Dermis blood vessel endothelial cell (primary cell): ENCODE measurements at places on chromosomes 5 and 9. TPM values are rescaled to one million over a fixed set of nuclear protein-coding genes. Genes with fewer than 3 reads are reported as not detected.
A peak's percentile ranks its signal among the peaks of the same experiment; 100 is the strongest.

- no peak for DNase-seq
These were observed 34.8 kb downstream of the SECISBP2 start for GRCh38 chr9:89352874-89353649.

DNA sequence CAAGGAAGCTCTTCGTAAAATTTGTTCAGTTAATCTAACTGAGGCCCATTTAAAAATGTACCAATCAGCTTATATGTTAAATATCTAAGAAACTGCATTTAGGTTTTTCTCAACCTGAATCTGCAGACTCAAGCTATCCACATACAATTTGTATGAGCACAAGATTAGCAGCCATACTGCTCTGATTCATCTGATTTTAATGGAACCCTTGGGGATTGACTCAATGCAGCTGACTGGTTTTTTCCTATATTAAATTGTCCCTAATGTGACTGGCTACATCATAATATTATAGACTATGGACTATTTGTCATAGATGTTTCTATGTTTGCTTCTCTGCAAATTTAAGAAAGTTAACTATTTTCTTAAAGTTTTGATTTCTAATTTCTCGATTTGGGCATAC lies 451.0 kb upstream of the TUSC1 start:
- no peak for DNase-seq

GRCh38 chr9:85053206-85053786 lies 383.8 kb downstream of the NTRK2 start:
- DNase-seq, result no peak

- DNase-seq, result no peak
These were observed 116.8 kb downstream of the TRIM36 start for GRCh38 chr5:115052948-115053347.

DNA sequence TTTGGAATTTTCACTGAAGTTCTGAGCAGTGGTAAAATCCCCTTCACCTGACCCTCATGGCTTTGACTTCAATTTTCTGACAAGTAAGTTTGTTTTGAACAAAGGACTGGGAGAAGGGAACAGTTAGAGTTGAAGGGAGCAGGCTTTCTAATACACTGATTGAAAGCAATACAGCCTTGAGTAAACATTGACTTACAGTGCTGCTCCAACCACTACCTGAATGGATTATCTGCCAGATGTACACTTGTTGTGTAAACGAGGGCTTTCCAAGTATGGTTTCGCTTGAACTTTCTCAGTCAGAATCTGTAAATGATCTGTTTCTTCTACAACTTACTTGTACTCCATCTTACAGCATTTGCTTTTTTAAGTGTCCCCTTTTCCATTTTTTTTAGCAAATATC lies 1414.9 kb upstream of the NUDT12 start:
- DNase-seq, result no peak

DNA sequence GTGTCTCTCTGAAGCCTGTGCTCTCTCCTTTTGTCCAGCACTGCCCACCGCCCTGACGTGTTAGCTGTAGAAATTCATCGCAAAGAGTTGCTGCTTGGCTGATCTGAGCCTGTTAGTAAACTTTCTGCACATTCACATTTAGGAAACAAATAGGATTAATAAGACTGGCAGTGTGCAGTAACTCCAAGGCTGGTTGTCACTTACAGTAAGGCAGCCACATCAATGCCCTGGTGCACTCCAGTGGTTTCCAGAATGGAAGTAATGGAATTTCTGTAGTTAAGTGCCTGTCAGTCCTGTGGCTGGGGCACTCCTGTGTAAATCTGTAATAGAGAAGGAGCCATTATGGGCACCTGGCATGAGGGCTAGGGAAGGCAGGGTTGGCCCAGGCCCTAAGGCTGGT lies 70.6 kb downstream of the DOCK2 start:
- no peak for DNase-seq

- no peak for DNase-seq
These were observed 106.0 kb downstream of the CAAP1 start for GRCh38 chr9:26786564-26786963.

- DNase-seq, result peak; percentile 43
These were observed 1.0 kb upstream of the SAP30L start for GRCh38 chr5:154444556-154445421.

DNA sequence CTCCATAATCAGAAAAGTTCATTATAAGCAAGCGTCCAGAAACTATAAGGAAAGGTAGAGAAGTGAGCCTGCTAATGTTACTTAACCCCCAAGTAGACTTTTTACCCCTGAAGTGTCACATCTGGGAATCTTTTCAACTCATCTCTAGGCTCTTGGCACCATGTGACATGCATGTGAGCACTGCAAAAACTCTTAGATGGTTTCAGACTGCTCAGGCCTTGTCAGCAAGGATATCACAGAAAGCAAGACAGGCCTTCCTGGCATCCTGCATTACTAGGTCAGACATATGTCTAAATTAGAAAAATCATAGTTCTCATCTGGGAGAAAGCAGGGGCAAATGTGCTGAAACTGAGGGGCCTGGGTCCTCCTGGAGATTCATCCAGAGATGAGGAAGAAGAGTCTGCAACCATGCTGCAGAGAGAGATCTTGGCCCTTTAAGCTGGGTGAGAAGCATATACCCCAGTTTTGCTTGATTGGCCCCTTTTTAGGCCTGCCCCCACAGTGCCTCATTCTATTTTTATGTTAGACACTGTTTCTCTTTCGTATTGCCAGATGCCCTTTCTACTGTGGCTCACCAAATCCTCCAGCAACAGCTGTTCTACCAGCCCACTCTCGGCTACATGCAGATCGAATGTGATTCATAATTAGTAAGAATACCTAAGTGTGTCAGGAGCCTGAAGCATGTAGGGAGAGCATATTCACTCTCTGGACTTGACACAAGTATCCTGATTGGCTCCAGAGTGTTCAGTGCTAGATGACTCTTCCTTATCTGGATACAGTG lies 19.0 kb downstream of the TMEM8B start:
- peak; percentile 33 for DNase-seq

DNA sequence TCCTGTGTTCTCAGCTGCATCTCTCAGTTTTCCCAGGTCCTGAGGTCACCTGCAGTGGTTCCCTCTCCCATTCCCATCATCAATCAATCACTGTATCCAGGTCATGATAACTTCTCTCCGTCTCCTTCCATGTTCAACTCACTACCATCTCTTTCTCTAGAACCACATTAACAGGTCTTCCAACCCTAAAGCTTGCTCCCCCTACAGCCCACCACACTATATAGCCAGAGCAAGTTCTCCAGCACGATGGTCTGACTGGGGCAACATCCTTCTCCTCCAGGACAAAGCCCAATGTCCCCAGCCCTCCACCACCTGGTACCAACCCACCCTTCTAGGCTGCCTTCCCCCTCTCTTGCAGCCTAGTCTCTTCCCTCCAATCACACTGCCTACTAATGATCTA lies 241.6 kb downstream of the CDK5RAP2 start:
- no peak for DNase-seq

DNA sequence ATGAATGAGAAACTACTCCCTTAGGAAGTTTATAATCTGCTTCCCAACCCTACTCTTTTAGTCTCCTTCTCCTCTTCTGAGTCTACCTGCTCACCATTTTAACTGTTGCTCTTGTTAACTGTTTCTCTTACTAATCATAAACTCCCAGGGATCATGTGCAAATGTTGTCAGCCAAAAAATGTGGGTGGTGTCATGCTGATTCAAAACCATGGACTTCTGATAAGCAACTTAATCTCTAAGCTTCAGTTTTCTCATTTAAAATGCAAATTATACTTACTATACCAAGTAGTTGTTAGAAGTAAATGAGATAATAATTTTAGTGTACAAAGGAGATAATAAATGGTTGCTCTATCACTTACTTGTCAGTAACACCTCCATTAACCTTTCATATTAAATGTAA lies 45.9 kb upstream of the TLX3 start:
- DNase-seq, result no peak

DNA sequence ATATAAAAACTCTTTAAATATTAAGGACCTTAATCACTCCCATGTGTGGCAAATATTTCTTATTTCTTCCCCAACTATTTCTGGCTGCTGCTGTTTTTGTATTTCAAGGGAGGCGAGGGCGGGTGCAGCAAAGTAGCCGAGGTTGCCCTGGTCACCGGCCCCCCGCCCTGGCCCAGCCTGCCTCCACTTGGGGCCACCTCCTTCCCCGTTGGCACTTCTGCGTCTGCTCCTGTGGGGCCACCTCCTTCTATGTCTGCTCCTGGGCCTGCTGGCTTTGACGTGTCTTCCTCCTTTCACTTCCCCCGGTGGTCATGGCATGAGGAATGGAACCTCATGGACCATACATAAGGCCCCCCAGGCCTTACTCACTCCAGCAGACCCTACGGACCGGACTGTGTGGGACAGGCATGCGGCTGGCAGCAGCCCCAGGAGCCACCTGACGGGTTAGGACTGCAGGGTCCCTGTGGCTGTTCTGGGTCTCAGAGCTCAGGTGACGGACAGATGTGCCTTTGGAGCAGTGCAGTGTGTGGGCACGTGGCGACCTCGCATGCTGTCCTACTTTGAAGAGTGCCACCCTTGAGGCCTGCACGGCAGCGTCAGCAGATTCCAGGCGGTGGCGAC lies 5.8 kb upstream of the ENTPD8 start:
- DNase-seq, result no peak

GRCh38 chr5:40775085-40775845 lies 19.5 kb upstream of the TTC33 start:
- no peak for DNase-seq

- DNase-seq, result no peak
These were observed 48.1 kb downstream of the SPATA31C2 start for GRCh38 chr9:88090151-88090581.

DNA sequence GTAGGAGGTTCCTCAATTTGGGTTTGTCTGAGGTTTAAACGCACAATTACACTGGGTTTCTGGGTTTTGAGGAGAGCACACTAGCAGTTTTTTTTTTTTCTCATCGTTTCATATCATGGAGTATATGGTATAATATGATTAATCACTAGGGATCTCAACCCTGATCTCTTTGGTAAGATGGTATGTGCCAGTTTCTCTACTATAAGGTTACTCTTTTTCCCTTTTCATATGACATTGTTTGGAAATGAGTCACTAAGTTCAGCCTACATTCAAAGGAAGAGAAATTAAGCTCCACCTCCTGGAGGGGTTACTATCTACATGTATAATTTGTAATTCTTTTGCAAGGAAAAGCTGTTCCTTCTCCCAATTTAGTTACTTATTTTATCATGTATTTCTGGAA lies 35.2 kb downstream of the MTRR start:
- DNase-seq, result peak; percentile 52

- no peak for DNase-seq
These were observed 20.0 kb upstream of the MYOT start for GRCh38 chr5:137847687-137848086.

- no peak for DNase-seq
These were observed 43.1 kb downstream of the LHX2 start for GRCh38 chr9:124054582-124055227.

GRCh38 chr9:134010310-134011173 lies 14.7 kb upstream of the BRD3OS start:
- peak; percentile 82 for DNase-seq

GRCh38 chr9:6930827-6931226 lies 173.1 kb downstream of the KDM4C start:
- DNase-seq, result no peak

DNA sequence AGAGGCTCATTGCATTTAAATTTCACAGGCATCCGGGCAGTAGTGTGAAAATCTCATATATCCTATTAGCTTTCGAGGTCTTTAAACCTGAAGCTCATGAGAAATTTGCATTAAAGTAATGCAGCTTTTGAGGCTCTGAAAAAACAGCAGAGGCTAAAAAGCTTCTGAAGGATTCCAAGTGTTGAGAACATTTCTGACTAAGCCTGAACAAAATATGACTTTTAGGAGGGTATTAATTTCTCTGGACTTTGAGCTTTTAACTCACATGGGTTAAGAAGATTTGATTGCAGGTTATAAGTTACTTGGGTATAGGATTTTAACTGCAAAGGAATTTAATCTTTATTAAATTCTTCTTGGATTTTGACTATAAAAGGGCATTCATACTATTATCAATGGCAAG lies 743.9 kb downstream of the TLE1 start:
- no peak for DNase-seq

DNA sequence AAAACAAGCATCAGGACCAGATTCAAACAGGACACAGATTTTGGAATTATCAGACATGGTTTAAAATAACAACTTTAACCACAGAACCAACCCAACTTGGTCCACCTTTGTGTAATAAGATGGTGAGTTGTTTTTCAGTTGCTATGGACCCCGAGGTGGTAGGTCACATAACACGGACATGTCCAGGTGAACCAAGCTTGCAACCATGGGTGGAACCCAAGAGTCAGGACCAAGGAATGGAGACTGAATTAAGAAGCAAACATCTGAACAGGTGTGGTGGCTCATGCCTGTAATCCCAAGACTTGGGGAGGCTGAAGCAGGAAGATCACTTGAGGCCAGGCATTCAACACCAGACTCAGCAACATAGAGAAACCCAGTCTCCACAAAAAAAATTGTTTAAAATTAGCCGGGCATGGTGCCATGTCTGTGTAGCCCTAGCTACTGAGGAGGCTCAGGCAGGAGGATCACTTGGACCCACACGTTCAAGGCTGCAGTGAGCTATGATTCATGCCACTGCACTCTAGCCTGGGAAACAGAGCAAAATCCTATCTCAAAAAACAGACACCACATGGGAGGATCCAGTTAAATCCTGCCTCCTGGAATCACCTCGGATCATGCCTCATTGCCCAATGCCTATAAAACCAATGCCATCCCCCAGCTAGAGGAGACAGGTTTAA lies 10.6 kb downstream of the PTBP3 start:
- no peak for DNase-seq

- no peak for DNase-seq
These were observed 855.2 kb downstream of the MAT2B start for GRCh38 chr5:164360589-164360988.

DNA sequence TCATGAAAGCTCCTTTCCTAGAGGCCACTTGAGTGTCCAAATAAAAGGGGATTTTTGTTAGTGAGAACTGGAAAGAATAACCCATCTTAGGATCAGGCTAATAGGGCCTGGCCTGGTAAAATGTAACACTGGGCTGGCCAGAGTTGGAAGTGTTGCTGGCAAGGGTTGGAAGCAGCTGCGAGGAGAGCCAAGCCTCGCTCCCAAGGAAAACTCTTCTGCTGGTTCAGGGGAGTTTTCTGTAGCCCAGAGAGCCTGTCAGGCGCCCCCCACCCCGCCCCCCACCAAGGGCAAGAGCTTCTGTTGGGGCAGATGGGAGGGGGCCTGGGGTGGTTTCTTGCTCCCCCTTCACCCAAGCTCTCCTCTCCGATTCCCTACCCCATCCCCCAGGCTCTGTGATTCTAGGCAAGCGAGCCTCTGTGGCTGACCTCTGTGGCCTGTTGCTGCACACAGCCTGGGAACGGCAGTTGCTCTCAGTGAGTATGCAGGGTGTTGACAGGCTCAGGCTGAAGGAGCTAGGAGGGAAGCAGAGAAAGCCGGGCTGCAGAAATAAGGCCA lies 547.8 kb downstream of the CCDC171 start:
- DNase-seq, result no peak

GRCh38 chr5:154860123-154860522 lies 1.7 kb downstream of the CNOT8 start:
- peak; percentile 43 for DNase-seq

Gene IL9
- not detected in 2 replicates for total RNA-seq

Gene ARL14EPL
- under 0.01 TPM in 1 of 2 replicates, not detected in the other for total RNA-seq

Gene TMC1
- total RNA-seq, result 0.74 and 3.4 TPM in 2 replicates

Gene CATSPER3
- 0.34 TPM in 1 of 2 replicates, not detected in the other for total RNA-seq

Gene GARIN3
- total RNA-seq, result not detected in 2 replicates

Gene RBM22
- total RNA-seq, result 31.3 and 35.9 TPM in 2 replicates
